Inflammatory macrophage treated with lipopolysaccharide for 4 hours (primary cell): ENCODE measurements at places on chromosomes 5 and 9.

- peak; percentile 56 for DNase-seq
Observed at GRCh38 chr9:92196909-92197308, 81.7 kb upstream of the SPTLC1 start.

GRCh38 chr5:178246624-178247279, 14.2 kb upstream of the PHYKPL start:
- DNase-seq = no peak

DNA sequence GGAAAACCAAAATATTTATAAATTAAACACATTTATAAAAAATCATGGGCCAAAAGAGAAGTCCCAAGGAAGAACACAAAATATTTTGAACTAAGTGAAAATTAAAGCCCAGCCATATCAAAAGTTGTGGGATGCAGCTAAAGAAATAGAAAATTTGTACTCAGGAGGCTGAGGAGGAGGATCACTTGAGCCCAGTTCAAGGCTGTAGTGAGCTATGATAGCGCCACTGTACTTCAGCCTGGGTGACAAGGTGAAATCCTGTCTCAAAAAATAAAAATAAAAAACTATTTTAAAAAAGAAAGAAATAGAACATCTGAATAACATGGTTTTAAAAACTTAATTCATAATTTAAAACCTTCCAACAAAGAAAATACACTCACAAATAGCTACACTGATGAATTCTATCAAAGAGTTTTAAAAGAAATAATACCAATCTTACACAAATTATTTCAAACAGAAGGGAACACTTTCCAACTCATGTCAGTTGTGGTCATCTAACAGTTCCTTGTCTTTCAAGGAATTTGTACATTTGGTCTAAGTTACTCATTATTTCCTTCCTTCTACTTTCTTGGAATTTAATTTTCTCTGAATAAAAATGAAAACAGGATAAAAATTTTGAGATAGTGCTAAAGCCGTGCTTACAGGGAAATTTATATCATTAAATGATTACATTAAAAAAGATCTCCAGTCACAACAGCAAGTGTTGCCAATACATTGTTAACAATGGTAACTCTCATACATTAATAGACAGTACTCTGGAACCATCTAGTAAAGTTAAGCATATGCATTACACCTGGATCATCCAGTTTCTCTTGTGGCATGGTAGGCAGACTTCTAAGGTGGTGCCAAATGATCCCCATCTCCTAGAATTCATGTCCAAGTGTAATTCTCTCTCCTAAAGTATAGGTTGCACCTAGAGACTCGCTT, 17.8 kb downstream of the PTBP3 start:
- DNase-seq = peak; percentile 13

GRCh38 chr5:17185773-17186172, 31.7 kb upstream of the BASP1 start:
- peak; percentile 15 for DNase-seq

GRCh38 chr5:98796197-98796972, 22.9 kb downstream of the RGMB start:
- peak; percentile 22 for DNase-seq

DNA sequence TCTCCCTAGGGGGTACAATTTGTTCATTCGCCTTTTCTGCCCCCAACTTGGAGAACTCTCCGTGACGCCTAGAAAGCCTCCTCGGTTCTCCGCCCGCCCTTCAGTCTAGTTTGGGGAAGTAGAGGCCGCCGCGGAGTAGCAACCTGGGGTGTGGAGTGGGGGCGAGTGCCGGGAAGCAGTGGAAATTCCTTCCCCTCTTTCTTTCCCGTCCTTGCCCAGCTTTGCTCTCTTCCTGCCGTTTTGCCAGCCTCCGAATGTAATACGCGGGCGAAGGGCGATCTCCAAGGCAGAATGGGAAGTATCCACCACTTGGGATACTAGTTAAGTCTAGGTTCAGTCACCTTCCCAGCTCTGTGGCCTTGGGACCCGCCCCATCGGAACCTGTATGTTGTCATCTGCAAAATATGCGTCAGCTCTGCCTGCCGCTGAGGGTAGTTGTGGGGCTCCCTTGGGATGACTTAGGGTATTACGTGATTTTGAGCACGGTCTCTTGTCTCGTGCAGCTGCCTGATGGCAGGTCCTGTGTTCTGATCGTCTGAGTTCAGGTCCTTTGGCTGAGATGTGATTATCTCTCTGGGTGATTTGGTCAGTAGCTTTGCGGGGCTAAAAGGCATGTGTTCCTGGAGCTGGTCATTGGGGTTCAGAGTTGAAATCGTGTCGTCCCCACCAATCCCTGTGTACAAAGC, 724 bp downstream of the PAM start:
- DNase-seq = peak; percentile 63

GRCh38 chr5:126595486-126596083, 566 bp upstream of the ALDH7A1 start:
- no peak for DNase-seq

GRCh38 chr5:147559749-147560148, 49.9 kb upstream of the DPYSL3 start:
- no peak for DNase-seq

- DNase-seq = peak; percentile 12
Observed at GRCh38 chr5:41925555-41925951, 472 bp downstream of the FBXO4 start.

- no peak for DNase-seq
Observed at GRCh38 chr9:122226758-122227574, 1.8 kb downstream of the LHX6 start.

DNA sequence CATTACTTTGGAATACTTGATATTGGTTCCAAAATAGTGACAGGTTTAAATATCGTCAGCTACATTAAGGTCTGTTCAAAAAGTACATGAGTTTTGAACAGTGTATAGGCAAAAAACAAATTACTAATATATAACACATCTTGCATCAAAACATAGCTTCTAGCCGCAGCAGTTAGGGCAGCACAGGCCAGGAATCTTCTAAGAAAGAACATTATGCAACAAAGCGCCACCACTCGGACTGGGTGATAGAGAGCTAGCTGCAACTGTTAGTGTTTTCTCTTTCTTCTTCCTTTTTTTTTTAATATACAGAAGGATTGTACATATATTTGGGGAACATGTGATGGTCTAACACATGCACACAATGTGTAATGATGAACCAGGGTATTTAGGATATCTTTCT, 504.5 kb downstream of the NR2F1-AS1 start:
- DNase-seq = no peak

DNA sequence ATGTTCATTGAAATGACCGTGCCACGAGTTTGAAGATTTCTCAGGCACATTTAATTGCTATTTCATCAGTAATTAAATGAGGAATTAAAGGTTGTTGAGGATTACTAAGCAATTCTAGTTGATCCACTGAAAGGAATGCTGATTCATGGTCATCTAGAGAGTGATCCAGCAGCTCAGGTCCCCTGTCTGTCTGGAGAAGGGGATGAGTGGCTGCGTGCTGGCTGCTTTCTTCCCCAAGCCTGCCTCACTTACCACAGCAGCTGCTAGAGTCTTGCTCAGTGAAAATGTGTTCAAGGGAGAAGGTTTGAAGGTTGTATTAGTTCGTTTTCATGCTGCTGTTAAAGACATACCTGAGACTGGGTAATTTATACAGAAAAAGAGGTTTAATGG, 7.8 kb upstream of the TGFBI start:
- peak; percentile 43 for DNase-seq

- DNase-seq = no peak
Observed at GRCh38 chr9:89249001-89249400, 62.0 kb upstream of the CKS2 start.

GRCh38 chr9:112445196-112445595, 41.4 kb upstream of the KIAA1958 start:
- peak; percentile 1 for DNase-seq

GRCh38 chr5:32955814-32956213, 244.7 kb downstream of the NPR3 start:
- no peak for DNase-seq

DNA sequence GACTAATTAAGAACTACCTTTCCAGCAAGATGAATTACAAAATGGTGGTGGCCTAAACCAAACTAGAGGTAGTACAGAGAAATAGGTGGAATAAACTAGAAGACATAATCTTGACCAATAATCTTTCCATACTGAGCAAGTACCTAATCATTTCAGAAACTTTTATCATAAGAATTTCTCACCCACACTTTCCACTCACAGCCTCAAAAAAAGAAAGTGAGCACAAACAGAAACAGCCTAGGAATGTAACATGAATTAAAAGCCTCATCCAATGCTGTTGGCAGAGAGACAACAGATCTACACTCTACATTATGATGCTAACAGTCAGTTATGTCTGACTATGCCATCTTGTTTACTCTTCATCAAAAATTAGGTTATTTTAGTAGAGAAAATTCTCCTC, 1.3 kb downstream of the RNF38 start:
- DNase-seq = no peak

DNA sequence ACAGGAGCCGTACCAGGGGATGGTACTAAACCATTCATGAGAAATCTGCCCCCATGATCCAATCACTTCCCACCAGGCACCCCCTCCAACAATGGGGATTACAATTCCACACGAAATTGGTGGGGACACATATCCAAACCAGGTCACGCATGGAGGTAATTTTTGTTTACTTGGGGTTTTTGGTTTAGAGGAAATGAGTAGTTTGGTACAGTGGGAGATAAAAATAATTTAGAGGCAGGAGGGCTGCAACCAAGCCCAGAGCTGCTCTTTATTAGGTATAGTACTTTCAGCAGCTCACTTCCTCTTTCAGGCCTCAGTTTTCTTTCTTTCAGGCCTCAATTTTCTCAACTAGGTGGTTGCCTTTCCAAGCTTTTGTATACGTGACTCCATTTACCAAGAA, 23.2 kb downstream of the PRUNE2 start:
- DNase-seq = no peak

DNA sequence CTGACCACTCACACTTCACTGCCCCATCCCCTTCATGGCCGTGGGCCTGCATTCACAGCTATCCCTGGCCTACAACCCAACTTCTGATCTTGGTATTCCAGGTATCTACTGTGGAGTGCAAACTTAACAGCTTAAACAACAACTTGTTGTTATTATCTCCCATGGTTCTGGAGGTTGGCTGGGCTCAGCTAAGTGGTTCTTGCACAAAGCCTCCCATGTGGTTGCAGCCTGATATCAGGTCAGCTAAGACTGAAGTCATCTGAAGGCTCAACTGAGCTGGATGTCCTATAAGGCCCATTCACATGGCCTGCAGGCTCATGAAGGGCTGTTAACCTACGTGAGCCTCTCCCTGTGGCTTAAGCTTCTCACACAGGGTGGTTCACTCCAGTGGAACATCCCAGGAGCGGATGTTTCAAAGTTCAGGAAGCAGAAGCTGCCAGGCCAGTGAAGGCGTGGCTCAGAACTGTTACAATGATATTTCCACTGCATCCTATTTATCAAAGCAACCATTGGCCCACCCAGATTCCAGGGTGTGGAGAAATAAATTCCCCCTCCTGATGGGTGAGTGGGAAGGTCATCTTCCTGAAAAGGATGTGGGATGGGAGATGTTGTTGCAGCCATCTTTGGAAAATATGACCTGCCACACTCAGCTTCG, 30.0 kb upstream of the TRIO start:
- DNase-seq = no peak

DNA sequence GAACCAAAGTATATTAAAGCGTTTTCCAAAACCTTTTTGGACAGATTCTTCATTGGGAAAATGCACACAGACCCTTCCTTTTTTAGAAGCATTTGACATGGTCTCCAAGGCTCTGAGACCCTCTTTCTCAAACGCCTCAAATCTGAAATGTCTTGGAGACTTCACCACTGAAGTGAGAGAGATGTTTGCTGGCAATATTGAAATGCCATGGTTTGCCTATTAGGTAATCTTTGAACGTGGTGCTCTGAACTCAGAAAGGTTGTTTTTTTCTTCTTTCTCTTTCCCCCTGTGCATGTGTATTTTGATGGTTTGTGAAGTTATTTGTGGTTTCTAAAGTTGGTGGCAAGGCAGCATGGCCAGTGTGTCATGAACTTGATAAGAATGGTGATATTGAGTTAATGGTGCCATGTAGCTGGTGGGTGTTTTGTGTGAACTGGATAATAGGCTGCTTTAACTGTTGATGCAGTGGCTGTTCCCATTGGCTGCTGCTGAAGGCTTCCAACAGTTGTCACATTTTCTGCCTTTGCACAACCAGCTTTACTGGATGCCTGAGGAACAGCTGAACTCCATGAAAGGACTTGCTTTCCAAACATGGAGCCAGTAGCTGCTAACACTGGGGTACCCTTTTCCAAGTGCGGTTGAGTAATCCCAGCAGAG, 1.7 kb downstream of the PALM2AKAP2 start:
- no peak for DNase-seq

DNA sequence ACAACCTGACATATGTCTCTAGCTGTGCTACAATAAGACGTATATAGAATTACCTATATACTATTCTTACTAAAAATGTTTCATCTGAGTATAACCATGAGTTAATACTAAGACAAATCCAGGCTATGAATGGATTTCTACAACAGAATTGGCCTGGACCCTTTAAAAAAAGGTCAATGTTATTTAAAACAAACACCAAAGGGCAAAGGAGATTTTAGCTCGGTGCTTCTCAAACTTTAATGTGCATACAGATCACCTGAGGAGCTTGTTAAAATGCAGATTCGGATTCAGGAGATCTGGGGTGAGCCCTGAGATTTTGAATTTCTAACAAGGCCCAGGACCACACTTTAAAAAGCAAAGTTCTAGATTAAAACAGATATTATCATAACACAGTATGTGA, 6.5 kb downstream of the TNFSF8 start:
- DNase-seq = no peak

DNA sequence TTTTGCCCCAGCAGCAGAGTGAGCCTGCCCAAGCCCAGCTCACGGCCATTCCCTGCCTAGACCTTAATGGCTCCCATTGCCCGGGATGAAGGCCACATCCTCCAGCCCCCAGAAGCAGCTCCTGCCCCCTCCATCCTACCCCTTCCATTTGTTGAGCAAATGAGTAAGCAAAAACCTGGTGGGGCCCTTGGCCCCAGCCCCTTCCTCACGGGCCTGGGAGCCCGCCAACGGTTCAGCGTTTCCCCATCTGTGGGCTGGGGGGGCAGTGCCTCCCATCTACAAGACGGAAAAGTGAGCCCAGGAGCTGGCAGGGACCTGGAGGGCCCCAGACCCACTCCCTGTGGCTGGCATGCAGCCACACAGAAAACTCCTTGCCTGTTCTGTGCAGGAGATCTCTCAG, 4.4 kb downstream of the CCDC187 start:
- DNase-seq = no peak

DNA sequence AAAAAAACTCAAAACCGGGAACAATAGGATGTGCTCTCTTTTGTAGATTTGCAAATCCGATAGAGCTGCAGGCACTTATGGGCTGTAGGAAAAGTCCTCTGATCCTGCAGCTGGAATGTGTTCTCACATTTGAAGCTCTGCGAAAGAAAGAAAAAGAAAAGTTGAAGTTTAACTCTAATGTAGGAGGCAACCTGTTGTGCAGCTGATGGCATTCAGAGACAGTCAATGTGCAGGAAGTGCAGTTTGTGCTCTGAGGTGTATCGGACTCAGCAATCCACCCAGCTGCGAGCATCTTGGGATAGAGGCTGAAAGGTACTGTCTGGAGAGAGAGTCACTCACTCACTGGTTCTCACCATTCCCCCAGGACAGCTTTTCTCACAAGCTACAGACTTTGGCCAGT, 339.2 kb downstream of the AGTPBP1 start:
- no peak for DNase-seq
